ENCODE measurements at places on chromosomes 4 and X. TPM values are rescaled to one million over a fixed set of nuclear protein-coding genes. Genes with fewer than 3 reads are reported as not detected.
A peak's percentile ranks its signal among the peaks of the same experiment; 100 is the strongest.

The CSN1S1 gene
- not detected for total RNA-seq

The ANOS1 gene
- total RNA-seq: 0.06 TPM

The UGT2A3 gene
- not detected for total RNA-seq

The CCNQ gene
- total RNA-seq: 32.4 TPM

The LGI2 gene
- not detected for total RNA-seq

The GPR143 gene
- 0.50 TPM for total RNA-seq

- DNase-seq: peak; percentile 56
- no peak overlapping the region for H3K27ac ChIP-seq
These were observed 66.0 kb upstream of the STOX2 start for GRCh38 chr4:183838987-183839712.

GRCh38 chr4:103204111-103204510, 6.0 kb upstream of the CENPE start:
- no peaks in the 10 kb centered on the region for H3K27me3 ChIP-seq
- H3K27ac ChIP-seq: no peak overlapping the region
- peak; percentile 23 for DNase-seq
- no peaks in the 10 kb centered on the region for H3K4me1 ChIP-seq
- H3K36me3 ChIP-seq: no peaks in the 10 kb centered on the region

- no peak for DNase-seq
- H3K4me1 ChIP-seq: peaks cover 36% of the 10 kb centered on the region
- no peaks in the 10 kb centered on the region for H3K36me3 ChIP-seq
- no peak overlapping the region for H3K27ac ChIP-seq
- H3K27me3 ChIP-seq: no peaks in the 10 kb centered on the region
- H3K4me3 ChIP-seq: no peak overlapping the region
These were observed 3.3 kb downstream of the TRIM2 start for GRCh38 chr4:153207567-153207966.

DNA sequence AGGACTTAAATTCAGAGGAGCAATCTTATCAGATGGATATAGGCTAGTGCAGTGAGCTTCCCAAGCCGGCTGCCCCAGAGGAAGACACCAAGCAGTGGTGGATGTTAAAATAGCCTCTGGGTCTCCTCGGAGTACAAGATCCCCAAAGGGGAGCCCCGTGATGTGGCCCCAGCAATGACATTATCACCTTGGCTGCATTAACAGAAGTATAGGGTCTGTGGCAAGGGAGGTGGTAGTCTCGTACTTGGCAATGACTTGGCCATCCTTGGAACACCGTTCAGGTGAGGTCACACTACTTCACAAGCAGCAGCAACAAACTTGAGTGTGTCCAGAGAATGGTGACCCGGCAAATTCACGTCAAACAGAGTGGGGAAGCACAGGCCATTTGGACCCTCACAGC, 67.8 kb downstream of the PSAPL1 start:
- H3K4me1 ChIP-seq: no peaks in the 10 kb centered on the region
- peaks cover 36% of the 10 kb centered on the region for H3K27me3 ChIP-seq
- H3K36me3 ChIP-seq: no peaks in the 10 kb centered on the region
- no peak for DNase-seq
- no peak overlapping the region for H3K4me3 ChIP-seq

- no peak for DNase-seq
- no peaks in the 10 kb centered on the region for H3K27me3 ChIP-seq
- no peaks in the 10 kb centered on the region for H3K4me1 ChIP-seq
These were observed 73.6 kb downstream of the FGFBP1 start for GRCh38 chr4:15864651-15865566.

GRCh38 chrX:3360881-3361280, 14.4 kb upstream of the MXRA5 start:
- no peaks in the 10 kb centered on the region for H3K36me3 ChIP-seq
- H3K4me1 ChIP-seq: no peaks in the 10 kb centered on the region
- H3K4me3 ChIP-seq: no peak overlapping the region
- no peak for DNase-seq
- no peak overlapping the region for H3K27ac ChIP-seq

DNA sequence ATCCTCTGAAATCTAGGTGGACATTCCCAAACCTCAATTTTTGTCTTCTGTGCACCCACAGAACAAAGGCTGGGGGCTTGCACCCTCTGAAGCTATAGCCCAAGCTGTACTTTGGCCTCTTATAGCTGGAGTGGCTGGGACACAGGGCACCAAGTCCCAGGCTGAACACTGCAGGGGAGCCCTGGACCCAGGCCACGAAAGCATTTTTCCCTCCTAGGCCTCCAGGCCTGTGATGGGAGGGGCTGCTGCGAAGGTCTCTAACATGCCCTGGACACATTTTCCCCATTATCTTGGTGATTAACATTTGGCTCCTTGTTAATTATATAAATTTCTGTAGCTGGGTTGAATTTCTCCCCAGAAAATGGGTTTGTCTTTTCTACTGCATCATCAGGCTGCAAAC, 27.9 kb downstream of the F8A1 start:
- no peak overlapping the region for H3K4me3 ChIP-seq
- H3K27ac ChIP-seq: no peak overlapping the region
- no peaks in the 10 kb centered on the region for H3K4me1 ChIP-seq
- no peaks in the 10 kb centered on the region for H3K27me3 ChIP-seq

- H3K4me1 ChIP-seq: peaks cover 4% of the 10 kb centered on the region
- DNase-seq: no peak
- no peak overlapping the region for H3K27ac ChIP-seq
- no peak overlapping the region for H3K4me3 ChIP-seq
- H3K27me3 ChIP-seq: no peaks in the 10 kb centered on the region
These were observed 175.8 kb upstream of the PITX2 start for GRCh38 chr4:110798687-110799086.

DNA sequence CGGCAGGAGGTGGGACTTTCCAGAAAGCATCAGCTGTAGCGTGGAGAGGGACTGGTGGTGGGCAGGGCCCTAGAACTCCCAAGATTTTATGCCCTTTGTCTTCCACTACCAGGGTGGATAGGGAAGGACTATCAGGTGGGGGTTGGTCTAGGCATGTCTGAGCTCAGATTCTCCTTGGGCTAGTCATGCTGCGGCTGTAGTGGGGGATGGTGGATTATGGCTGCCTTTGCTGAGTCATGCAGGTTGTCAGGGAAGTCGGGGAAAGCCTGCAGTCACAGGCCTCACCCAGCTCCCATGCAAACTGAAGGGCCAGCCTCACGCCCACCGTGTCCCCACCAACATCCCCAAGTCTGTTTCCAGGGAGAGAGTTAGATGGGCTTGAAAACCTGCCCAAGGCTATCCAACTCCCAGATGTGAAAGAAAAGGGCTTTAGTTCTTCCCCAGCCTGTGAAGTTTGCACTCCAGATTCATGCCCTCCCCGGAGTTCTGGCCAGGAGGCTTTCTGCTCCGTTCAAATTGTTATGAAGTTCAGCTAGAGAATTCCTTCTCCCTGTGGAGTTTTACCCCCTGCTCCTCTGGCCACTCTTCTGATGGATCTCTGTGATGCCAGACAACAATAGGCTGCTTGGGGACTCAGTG, 13.4 kb upstream of the MEPE start:
- H3K27ac ChIP-seq: no peak overlapping the region
- DNase-seq: no peak
- H3K4me1 ChIP-seq: no peaks in the 10 kb centered on the region

GRCh38 chr4:26356081-26356501, 35.3 kb downstream of the RBPJ start:
- no peaks in the 10 kb centered on the region for H3K36me3 ChIP-seq
- H3K27ac ChIP-seq: no peak overlapping the region
- H3K4me3 ChIP-seq: no peak overlapping the region
- H3K27me3 ChIP-seq: no peaks in the 10 kb centered on the region

GRCh38 chr4:16055471-16055870, 28.4 kb downstream of the PROM1 start:
- H3K27me3 ChIP-seq: no peaks in the 10 kb centered on the region
- no peaks in the 10 kb centered on the region for H3K36me3 ChIP-seq
- peaks cover 13% of the 10 kb centered on the region for H3K4me1 ChIP-seq

DNA sequence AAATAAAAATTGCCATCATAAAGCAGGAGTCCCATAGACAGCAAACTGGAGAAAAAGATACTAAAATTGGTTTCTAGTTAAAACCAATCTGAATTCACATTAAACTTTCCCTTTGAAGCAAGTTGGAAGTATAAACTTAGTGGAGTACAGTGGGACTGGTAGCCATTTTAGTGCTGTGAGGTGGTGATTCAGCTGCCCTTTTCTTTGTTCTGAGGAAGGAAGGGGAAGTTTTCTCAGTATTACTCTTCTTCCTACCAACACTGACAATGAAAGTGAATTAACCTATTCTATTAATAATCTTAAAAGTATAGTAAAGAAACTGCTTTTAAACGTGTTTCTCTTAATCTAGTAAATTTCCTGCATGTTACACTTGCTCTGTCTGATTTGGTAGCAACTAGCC, 36.7 kb downstream of the SLC9A6 start:
- H3K4me1 ChIP-seq: no peaks in the 10 kb centered on the region
- DNase-seq: no peak
- H3K4me3 ChIP-seq: no peak overlapping the region
- H3K27me3 ChIP-seq: no peaks in the 10 kb centered on the region
- no peaks in the 10 kb centered on the region for H3K36me3 ChIP-seq

GRCh38 chr4:129600898-129601297, 504.9 kb downstream of the C4orf33 start:
- no peak overlapping the region for H3K27ac ChIP-seq
- no peaks in the 10 kb centered on the region for H3K4me1 ChIP-seq
- no peaks in the 10 kb centered on the region for H3K27me3 ChIP-seq

- no peak overlapping the region for H3K27ac ChIP-seq
- H3K36me3 ChIP-seq: no peaks in the 10 kb centered on the region
- H3K27me3 ChIP-seq: no peaks in the 10 kb centered on the region
These were observed 18.7 kb upstream of the GLRB start for GRCh38 chr4:157057218-157057617.

Data from A673 (cell line).